NCI-H524 treated with DMSO at 0.1 percent for 48 hours (cell line): ENCODE measurements at places on chromosomes 5 and 9.

- DNase-seq, result peak; percentile 94
Measured at GRCh38 chr5:2353211-2353610, 398.3 kb downstream of the IRX2 start.

GRCh38 chr5:136998854-136999357, 500.2 kb downstream of the SPOCK1 start:
- no peak for DNase-seq

GRCh38 chr5:152177626-152178349, 227.3 kb downstream of the NMUR2 start:
- no peak for DNase-seq

GRCh38 chr5:122661496-122662180, 113.2 kb upstream of the SNX2 start:
- no peak for DNase-seq

DNA sequence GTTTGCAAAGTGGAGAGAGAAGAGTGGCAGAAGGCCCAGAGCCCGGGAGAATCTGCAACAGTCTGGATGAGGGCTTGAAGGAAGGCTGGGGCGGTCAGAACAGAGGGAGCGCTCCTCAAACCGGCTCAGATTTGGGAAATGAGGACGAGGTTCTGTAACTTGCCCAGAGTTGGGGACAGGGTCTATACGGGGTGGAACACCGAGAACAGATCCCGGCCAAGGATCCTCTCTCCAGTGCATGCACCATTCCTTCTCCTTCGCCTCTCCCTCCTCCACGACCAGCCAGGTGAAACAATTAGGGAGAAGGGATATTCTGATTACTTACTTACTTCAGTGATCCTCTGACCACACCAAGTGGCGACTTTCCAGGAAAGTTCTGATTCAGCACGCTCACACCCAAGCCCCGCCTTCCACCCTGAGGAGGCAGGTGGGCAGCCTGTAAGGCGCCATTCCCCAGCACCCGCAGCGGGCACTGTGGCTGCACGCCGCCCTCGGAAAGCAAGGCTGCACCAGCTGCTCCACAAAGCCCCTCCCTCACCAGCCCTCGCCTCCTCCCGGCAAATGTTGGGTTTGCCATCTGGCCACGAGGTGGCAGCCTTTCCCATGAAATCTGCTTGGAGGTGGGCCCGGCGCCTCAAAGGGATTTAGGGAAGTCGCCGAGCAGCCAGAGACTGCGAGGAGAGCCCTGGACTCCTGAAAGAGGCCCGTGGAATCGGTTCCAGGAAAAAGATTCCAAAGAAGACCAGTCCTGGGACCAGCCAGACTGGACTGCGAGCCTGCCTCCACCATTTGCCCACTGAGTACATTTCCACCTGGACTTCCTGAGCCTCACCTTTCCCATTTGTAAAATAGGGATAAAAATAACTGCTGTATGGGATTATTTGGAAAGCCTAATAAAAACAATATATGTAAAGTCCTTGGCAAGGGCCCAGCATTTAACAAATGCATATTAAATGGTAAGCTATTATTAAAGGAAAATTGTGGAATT, 22.2 kb upstream of the WWC1 start:
- peak; percentile 78 for DNase-seq

- no peak for DNase-seq
Measured at GRCh38 chr5:149754172-149754880, 24.2 kb downstream of the PPARGC1B start.

DNA sequence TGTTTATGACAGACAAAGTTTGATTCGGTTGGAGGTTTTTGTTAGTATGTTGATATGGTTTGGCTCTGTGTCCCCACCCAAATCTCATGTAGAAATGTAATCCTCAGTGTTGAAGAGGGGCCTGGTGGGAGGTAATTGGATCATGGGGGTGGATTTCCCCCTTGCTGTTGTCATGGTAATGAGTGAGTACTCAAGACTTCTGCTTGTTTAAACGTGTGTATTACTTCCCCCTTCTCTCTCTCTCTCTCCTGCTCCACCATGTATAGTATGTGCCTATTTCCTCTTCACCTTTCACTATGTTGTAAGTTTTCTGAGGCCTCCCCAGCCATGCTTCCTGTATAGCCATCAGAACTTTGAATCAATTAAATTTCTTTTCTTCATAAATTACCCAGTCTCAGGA, 415.1 kb downstream of the HCN1 start:
- no peak for DNase-seq

DNA sequence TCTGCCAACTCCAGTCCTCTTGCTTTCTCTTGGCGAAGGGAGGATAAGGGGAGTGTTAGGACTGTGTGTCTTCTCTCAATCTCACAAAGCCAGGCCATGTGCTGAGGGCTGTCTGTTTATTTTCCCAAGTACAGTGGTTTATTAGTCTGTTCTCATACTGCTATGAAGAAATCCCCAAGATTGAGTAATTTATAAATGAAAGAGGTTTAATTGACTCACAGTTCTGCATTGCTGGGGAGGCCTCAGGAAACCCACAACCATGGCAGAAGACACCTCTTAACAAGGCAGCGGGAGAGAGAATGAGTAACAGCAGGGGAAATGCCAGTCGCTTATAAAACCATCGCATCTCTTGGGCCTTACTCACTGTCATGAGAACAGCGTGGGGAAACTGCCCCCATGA, 36.2 kb upstream of the CKS2 start:
- DNase-seq, result no peak

DNA sequence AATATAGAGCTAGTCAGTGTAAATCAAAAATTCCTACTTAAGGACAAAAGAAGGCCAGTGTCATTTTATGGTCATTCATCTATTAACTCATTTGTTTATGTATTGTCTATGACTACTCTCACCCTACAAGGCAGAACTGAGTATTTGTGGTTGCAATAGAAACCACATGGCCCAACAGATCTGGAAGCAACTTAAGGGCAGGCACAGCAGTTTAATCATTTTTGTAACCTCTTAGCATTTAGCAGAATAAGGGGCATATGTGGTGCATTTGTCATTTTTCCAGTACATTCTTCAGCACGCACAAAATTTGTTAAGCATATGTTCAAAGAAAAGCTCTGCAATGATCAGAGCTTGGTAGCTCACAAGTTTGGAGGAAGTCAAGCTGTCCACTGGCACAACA, 1.1 kb downstream of the FKBP15 start:
- no peak for DNase-seq

DNA sequence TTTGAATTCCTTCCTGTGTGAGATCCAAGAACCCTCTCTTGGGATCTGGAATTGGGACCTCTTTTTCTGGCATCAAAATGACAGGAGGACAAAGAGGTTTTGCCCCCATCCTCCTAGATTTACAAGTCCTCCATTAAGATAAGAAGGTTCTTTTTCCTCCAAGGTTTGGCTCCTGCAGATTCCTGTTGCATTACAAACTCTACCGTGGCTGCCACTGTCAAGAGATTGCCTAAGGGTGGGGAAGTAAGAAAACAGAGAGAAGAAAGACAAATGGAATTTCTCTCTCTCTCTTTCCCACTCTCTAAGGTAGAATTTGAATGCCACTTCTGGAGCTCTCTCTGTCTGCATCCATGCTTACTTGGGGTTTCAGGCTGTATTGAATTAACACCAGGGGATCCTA, 12.0 kb upstream of the SVEP1 start:
- no peak for DNase-seq

- DNase-seq, result no peak
Measured at GRCh38 chr9:4269872-4270271, 30.0 kb downstream of the GLIS3 start.
